Activated CD4-positive, alpha-beta T cell treated with anti-CD3 and anti-CD28 coated beads, Interleukin-10, Interleukin-2, amounts not matched to agents 100 ng/mL and 50 ng/mL, durations not matched to agents 16 hours and 8 hours (primary cell): ENCODE measurements at places on chromosomes 5 and 9.

DNA sequence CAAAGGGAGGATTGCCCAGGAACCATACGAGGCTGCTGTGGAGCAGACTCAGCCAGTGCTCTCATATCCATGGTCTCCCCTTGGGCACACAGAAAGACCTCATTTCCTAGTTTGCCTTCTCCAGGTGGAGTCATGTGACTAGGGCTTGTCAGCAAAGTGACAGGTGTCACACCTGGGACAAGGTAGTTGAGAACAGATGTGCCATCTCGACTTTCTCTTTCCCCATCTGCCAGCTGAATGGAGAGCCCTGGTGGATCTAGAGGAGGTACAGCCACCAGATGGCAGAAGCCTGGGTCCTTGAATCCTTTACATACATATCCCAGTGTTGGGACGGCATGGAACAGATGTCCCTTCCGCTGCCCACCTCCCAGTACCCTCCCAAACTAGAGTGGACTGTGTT lies 42.9 kb upstream of the ALDOB start:
- DNase-seq, result no peak

DNA sequence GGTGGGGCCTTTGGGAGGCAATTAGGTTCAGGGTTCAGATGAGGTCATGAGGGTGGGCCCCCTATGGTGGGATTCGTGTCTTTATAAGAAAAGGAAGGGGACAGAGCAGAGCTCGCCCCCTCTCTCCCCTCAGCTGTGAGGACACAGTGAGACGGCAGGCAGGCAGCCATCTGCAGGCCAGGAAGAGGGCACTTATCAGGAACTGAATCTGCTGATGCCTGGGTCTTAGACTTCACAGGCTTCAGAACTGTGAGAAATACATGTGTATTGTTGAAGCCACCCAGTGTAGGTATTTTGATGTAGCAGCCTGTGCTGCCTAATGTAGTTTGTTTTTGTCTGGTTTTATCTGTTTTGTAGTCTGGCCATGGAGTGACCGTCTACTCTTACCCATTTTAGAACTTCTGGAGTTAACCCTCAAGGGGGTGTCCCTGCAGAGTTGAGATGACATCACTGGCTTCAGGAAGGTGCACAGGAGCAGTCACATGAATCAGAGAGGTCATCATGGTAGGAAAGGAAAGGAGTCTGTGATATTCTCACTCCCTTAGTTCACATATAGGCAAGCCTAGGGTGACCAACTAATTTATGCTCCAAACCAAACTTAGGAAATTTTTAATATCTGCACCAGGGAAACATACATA lies 71.0 kb downstream of the LRRC70 start:
- DNase-seq, result no peak

- DNase-seq, result no peak
These were observed 18.3 kb upstream of the NDST1 start for GRCh38 chr5:150489360-150490295.

DNA sequence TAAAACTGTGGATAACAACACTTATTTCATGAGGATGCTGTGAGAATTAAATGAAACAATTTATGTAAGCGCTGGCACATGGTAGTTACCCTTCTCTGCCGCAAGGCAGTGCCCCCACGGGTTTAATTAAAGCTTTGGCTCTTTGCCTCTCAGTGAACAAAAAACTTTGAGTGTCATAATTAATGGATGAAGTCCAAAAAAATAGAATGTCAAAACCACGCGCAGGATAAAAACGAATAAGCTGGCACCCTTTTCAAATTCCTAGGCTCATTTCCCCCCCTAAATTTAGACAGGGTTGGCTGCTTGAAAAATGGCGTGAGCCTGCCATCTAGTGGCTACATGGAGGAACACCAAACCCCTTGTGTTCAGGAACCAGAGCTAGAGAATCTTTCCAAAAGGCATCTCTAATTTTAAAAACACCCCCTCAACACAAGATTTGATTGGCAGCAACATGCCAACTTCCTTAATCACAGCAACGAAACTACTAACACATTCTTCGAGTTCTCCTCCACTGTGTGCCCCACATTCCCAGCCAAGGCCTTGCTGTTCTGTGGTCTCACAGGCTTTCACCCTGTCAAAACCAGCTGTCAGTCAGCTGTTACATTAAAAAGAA lies 29.0 kb upstream of the CCNG1 start:
- DNase-seq, result peak; percentile 58

DNA sequence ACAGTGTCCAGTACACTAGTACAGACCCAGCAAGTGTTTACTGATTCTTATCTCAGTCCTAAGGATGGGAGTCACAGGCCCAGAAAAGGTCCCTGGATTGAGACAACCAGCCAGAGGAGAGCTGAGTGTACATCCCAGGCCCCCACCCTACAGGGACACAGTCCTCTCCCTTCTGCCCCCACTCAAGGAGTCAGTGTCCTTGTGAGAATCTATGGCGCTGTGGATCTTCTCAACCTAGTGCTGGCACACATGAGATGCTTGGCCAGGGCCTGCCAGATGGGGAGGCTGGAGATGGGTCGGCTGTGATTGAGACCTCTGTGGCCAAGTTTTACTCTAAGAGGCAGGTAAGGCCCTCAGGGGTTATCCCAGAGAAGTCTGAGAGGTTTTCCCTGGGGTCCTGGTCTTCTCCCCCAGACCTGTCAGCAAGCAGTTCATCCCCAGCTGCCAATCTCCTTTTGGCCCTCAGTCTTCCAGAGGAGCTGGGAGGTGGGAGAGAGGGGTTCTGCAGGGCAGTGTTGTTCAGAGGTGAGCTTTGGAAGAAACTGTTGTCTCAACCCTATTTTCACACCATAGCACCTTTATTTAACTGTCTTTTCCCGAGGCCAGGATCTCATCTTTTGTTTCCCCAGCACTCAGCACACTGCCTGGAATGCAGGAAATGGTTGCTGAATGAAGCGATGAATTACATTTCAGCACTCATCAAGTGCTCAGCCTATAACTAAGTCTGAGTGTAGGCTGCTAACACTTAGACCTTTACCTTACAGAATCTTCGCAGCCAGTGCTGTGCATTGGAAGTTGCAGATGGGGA lies 3.2 kb upstream of the NSD1 start:
- DNase-seq, result no peak

DNA sequence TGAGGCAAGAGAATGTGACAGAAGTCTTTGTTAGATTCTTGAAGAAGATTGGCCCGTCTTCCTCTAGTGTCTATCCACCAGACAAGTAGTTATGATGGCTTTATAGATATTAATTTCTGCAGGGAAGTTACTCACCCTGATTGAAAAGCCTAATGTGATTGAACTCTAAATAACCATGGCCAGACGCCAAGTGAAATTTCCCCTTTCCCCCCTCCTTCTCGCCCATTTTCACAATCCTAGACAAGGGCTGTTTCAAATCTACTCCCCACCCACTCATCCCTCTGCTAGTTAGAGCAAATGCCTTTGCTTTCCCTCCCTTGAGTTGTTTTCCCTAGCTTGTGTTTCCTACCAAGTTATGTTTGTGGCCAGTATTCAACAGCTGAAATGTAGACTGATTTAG lies 182.5 kb downstream of the TMEM167A start:
- DNase-seq, result no peak

DNA sequence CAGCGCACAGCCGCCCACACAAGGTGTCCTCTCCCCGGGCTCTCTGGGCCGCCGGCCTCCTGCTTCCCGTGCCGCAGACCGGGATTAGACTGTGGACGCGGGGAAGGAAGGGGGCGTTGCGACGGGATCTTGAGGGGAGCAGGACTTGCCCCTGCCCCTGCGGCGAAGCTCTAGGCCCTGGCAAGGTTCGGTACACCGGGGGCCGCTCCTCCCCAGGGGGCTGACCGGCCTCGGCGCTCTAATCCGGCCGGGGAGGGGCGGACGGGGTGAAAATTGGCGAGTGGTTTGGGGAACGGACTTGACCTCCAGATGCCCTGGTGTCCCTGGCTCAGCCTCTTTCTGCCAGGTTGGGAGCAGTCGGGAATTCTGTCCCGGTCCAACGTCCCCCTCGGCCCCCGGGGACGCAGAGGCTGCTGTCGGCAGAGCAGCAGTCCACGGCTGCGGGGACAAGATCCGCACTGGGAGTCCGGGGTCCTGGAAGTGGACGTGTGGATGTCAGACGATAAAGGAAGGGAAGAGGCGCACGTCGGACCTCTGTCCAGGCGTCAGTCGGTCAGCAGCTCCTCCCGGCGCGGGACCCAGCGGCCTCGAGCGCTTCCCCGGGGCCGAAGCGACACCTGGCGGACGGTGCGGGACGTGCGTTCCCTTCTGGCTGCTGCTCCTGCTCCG lies 1.9 kb upstream of the CNTFR start:
- peak; percentile 79 for DNase-seq

- DNase-seq, result no peak
These were observed 43.4 kb downstream of the AMBP start for GRCh38 chr9:114034661-114035062.

DNA sequence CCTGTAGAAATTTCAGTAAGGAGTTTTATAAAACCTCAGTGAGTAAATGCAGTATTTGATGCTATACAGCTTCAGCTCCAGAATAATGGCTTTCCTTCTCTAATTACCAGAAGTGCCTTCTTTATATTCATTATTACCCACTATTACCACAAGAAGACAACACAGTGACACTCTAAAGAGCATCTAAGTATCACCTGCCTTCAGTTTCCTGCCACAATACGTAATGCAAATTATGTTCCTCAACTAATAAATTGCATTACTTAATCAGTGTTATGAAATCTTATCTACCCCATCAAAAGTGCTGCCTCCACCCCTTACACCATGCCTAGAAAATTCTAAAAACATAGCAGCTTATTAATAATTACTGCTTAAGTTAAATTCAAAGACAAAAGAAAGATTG lies 91.9 kb downstream of the TRPM6 start:
- DNase-seq, result no peak

GRCh38 chr5:77869116-77869798 lies 93.1 kb upstream of the TBCA start:
- no peak for DNase-seq

- DNase-seq, result no peak
These were observed 138.9 kb downstream of the RASEF start for GRCh38 chr9:82923912-82924605.

DNA sequence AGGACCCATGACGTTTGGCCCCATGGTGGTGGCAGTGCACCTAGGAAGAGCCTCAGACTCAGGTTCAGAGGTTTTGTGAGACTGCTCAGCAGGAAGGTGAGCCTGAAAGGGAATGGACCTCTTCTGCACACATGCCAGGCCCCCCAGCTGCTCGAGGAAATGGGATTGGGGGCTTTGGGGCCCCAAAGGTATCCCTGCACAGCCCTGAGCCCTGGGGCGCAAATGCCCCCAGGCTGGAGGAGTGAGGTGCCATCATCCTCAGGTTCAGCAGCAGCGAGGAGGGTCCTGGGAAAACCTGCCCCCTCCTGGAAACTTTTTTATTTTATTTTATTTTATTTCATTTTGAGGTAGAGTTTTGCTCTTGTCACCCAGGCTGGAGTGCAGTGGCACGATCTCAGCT lies 171.8 kb upstream of the MVB12B start:
- DNase-seq, result no peak

DNA sequence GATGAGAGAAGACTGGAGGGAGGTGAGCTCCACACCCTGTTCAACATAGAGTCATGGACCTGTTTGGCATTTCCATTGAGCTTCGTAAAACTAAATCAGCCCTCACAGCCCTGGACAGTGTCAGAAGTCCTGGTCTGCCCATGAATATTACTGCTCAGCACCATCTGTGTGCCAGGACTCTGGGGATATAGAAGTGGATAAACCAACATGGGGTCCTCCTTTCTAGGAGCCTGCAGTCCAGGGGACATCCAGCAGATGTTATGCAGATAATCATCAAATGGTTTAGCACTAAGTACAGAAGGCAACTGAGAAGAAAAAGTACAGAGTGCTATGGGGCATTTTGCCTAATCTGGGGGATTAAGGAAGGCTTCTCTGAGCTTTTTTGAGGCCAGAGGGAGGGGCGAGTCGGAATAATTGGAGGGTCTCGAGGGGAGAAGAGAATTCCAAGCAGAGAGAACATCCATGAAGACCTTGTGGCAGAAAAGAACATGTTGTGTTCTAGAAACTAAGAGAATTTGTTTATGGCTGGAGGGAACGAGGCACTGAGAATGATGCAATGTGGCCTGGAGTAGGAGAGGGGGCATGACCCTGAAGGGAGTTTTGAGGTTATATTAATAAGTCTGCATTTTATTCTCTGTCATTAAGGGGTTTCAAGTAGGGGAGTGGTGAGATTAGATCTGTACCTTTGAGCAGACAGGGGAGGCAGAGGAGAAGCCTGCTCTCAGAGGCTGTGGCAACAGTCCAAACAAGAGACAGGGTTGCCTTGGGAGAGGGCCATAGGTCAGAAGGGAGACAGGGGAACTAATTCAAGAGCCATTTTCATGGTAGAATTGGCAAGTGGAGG lies 63.5 kb upstream of the SLC2A8 start:
- no peak for DNase-seq

DNA sequence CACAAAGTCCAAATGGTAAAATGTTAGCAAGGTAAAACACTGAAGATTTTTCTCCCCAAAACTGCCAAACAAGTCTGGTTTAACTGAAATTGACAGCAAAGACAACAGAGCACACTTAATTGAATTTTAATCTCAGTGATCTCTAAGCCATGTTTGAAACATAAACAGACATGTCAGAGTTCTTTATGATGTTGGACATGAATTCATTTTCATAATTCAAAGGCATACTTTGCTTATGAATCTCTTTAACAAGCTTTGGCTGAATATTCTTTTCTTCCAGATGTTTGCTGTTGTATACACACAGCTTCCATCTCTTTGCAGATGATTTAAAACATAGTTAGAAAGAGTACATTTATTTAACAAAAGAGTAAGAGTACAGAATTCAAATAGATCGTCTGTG lies 509.1 kb downstream of the RAB3C start:
- no peak for DNase-seq

DNA sequence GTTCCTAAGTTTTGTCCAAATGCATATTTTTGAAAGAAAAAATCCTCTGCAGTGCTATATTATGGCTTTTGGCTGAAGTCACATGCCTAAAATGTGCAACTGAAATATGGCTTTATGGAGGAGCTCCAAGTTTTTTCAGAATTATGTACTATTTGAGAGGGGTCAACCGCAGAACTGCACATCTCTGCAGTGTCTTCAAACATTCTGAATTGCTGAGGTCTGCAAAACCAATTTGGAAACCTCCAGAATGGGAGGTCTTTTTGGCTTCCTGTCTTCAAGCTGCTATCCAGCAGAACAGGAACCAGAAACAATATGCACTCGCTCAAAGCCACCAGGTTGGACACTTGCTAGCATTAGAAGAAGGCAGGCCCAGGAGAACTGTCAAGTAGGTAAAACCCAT lies 376.0 kb upstream of the PAPPA start:
- DNase-seq, result no peak

DNA sequence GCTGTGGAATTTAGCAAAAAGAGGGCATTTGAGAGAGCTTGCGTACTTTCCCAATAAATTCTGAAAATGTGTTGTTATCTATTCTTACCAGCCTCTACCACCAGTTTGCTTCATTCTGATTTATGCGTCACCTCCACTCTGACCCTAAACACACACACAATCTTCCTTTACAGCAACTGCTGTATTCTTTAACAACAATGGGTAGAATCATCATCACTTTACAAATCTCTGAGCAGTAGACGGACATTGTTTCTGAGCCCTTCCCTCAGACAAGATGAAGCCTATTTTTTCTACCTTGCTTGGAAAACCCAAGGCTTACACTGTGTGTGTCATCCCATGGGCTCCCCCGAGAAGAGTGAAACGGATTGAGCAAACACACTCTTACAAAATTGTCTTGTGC lies 83.1 kb upstream of the RASA1 start:
- no peak for DNase-seq

GRCh38 chr5:127924606-127925005 lies 159.0 kb upstream of the SLC12A2 start:
- no peak for DNase-seq

- no peak for DNase-seq
These were observed 141.2 kb upstream of the TBC1D2 start for GRCh38 chr9:98396656-98397055.
